ENCODE measurements at places on chromosomes 3 and 15.

DNA sequence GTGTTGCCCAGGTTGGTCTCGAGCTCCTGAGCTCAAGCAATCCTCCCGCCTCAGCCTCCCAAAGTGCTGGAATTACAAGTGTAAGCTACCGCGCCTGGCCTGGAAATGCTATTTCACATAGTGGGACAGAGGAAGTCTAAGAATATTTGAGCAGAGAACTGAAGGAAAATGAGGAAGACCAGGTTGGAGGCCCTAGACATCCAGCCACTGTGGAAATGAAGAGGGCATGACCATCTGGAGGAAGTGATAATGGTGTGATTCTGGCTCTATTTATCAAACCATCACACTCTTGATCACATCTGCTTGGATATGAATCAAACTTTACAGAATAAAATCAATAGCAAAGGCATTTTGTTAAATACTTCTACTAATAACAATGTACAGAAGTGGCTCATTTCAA is 65.9 kb upstream of the ARHGEF3 start:
- DNase-seq: no peak

- DNase-seq: no peak
These were observed 25.8 kb downstream of the BBX start for GRCh38 chr3:107548601-107549000.

DNA sequence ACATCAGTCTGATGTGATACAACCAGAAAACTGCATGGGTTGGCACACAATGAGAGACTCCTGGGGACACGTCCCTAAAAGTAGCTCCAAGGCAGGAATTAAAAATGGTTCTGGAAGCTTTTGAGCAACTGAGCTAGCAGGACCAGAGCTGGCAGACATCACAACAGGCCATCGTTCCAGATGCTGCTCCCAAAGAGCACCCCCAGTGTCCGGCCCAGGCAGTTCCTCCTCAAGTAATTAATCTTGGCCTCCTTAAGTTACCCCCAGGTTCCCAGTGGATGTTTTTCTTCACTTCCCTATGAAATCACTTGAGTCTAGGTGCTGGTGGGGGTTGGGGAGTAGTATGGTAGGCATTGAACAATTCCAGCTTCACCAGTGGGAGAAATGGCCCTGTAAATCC is 711.6 kb downstream of the MECOM start:
- peak; percentile 4 for DNase-seq

- peak; percentile 46 for DNase-seq
These were observed 30.1 kb upstream of the ADAMTS7 start for GRCh38 chr15:78841376-78841706.

GRCh38 chr3:168157903-168158302 is 62.2 kb upstream of the GOLIM4 start:
- no peak for DNase-seq

- DNase-seq: no peak
These were observed 161.7 kb downstream of the POLR2M start for GRCh38 chr15:57867970-57868798.

- peak; percentile 73 for DNase-seq
These were observed at the start of gene SLCO3A1 for GRCh38 chr15:91853511-91853947. SLCO3A1 (plus strand) TSS chr15:91853708.

- peak; percentile 62 for DNase-seq
These were observed 156.3 kb downstream of the FRMD5 start for GRCh38 chr15:44038755-44039191.

GRCh38 chr3:15108869-15109268 is 9.9 kb upstream of the RBSN start:
- no peak for DNase-seq

- peak; percentile 32 for DNase-seq
These were observed 14.8 kb downstream of the THRB start for GRCh38 chr3:24479816-24480215.

- peak; percentile 47 for DNase-seq
These were observed 195.5 kb downstream of the SSR3 start for GRCh38 chr3:156359368-156359767.

DNA sequence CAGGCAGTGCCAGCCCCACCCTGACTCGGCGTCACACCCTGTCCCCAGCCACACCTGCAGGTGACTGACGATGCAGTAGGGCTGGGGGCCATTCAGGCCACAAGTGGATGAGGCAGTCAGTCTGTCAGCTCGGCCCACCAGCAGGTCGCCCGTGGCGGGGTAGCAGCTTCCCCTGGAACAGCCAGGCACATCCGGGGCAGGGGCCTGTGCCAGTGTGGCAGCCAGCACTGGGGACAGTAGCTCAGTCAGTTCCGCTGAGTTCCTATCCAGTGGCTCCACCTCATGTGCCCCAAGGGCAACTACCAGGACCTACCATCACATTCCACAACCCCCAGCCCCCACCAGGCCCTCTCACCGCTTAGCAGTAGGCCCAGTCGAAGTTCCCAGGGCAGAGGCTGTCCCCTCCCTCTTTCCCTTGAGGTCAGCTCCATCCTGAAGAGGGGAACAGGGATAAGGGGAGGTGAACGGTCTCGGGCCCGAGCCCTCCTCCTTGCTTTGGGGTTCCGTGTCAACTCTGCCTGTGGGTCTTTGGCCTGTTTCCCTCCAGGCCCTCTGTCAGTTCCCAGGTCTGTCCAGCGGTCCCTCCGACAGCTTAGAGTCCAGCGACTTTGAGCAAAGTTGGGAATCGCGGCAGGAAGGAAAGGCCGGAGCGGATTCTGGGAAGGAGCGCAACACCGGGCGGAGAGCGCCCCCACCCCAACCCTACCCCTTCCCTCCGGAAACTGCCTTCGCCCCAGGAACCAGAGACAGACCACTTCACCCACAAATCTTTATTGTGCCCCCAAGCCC is at the start of gene LAMB2:
TSS of gene LAMB2 (minus strand) at position 614 of the 789 bp plus-strand sequence. CDS start at position 431, 183 bp downstream.
- DNase-seq: peak; percentile 93

GRCh38 chr3:123119802-123120201 is 53.0 kb downstream of the PDIA5 start:
- DNase-seq: no peak

GRCh38 chr3:23648996-23649395 is 156.8 kb upstream of the UBE2E1 start:
- DNase-seq: no peak

- DNase-seq: no peak
These were observed 61.6 kb downstream of the GLCE start for GRCh38 chr15:69222002-69222474.

GRCh38 chr3:112651516-112651915 is 10.6 kb upstream of the CCDC80 start:
- DNase-seq: peak; percentile 69

DNA sequence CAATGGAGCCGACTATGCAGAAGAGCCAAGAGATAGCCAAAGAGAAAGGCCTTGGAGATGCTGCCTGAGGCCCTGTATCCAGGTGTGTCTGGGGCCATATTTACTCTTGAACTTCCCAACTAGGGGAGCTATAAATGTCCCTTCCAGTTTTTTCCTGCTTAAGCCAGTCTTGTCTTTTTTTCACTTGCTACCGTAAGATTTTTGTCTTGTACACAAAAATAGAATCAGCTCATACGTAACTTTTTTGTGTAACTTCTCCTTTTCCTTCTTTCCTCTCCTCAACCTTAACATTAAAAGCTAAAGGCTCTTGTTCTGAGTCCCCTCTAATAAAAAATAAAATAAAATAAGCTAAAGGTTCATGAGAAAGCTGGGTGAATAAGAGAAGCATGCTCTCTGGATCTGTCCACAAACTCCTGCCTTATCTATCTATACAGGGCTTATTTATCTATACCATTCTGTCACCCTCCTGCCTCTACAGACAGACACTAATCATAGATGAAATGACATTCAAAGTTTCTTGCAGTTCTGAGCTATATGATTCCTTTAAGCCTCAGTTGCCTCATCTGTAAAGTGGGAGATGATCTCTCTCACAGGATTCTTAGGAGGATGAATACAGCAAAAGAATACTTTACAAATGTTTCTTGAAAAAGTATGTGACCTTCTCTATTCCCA is 4.6 kb downstream of the SUMF1 start:
- DNase-seq: no peak

DNA sequence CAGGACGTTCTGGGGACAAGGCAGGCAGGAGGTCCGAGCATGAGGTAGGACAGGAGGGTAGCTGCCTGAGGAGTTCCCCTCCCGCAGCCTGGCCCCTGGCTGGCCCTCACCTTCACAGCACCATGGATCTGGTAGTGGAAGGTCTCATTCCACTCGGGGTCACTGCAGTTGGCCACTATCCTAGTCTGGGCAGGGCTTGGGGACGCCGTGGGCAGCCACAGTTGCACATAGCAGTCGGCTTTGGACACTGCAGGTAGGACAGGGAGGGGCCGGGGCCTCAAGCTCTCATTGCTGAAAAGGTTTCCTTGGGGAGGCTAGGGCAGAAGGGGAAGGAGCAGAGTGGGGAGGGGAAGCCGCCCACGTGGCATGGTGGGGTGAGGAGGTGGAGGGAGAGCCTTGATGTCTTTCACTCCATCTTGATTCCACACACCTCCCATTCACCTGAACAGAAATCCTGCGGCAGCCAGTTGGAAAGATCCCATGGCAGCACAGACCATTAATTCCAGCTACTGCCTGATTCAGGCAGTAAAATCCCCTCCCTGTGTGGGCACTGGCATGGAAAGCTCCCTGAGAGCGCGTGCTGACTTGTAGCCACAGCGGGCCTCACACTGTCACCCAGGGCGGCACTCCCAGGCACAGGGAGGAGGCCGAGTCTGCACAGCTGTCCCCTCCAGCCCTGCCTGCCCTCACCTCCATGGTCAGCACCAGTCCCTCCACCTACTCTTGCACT is 2.1 kb downstream of the PLA2G4F start:
- no peak for DNase-seq

DNA sequence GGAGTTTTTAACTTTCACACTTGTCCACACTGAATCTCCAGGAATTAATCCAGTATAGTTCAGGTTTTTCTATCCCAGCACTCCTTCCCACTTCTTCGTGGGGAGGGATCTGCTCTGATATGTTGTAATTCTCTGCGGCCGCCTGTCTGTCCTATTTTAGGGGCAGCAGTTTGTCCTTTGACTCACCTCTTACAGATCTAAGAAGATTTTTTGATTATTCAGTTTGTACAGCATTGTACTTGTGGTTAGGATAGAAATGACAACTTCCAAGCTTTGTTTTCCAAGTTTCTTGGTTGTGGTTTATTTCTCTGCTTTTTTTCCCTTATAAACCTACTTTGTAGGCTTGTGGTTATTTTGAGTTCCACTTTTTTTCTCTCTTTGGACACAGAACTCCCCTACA is 601.7 kb downstream of the SI start:
- no peak for DNase-seq

DNA sequence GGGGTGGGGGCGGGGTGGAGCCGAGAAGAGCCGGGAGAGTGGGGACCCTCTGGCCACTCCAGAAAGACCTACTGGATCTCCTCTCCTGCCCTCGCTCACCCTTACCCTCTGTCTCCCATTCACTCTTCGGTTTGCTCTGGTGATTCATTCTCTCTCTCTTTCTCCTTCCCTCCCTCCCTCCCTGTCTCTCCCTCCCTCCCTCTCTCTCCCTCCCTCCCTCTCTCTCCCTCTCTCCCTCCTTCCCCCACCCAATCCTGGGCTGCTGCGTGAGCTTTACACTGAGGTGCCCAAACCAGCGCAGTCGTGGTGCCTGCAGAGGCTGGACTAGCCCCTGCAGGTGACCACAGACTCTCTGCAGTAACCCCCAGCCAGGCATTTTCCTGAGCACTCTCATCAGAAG is 32.2 kb upstream of the ADAMTS17 start:
- DNase-seq: no peak

DNA sequence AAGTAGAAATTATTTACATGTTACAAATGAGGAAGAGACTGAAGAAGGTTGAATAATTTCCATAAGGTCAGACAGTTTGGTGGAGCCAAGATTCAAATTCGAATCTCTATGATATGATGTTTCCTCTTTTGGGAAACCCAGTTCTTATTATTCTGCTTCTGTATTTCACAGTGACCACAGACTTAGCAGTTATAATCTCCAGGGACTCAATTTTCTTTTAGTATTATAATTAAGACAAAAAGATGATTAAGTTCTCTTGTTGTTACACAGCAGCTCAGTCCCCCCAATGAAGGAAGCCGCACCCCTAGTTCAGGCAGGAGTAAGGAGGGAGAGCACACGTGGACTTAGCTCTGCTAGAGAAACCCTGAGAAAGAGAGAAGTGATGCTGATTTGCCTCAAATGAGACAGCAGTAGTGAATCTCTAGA is 130.6 kb downstream of the CCNL1 start:
- DNase-seq: no peak

DNA sequence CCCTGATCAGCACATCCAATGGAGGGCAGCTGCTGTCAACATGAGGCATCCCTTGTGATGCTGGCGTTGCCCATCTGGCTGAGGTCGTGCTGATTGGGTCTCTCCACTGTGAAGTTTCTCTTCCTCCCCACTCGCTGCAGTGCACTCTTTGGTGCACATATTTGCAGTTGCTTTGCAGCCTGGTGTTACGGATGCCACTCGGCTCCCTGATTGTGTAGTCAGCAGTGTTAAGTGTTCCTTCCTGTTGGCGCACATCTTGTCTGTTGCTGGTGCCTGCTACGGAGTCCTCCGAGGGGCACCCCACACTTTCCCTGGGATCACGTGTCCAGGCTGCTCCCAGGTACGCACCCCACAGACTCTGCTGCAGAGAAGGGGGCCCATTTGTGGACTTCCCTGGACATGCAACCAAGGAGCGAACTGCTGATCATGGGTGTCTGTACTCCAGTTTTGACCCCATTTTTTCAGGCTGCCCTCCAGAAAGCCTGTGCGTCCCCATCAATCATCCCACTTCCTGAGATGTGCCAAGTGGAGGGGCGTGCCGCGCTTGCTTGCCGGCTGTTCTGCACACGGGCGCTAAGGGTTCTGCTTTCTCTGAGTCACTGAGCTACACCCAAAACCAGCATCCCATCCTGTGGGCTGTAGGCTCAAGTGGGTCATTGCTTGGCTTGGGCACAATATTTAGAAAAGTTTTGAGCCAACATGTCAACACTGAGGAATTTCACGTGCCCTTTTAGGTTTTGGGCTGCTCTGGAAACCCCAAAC is 98.6 kb downstream of the FBLN2 start:
- peak; percentile 91 for DNase-seq

- DNase-seq: peak; percentile 54
These were observed at the start of gene CACNA2D3 for GRCh38 chr3:54122324-54123002. CACNA2D3 (plus strand) TSS chr3:54122552.

DNA sequence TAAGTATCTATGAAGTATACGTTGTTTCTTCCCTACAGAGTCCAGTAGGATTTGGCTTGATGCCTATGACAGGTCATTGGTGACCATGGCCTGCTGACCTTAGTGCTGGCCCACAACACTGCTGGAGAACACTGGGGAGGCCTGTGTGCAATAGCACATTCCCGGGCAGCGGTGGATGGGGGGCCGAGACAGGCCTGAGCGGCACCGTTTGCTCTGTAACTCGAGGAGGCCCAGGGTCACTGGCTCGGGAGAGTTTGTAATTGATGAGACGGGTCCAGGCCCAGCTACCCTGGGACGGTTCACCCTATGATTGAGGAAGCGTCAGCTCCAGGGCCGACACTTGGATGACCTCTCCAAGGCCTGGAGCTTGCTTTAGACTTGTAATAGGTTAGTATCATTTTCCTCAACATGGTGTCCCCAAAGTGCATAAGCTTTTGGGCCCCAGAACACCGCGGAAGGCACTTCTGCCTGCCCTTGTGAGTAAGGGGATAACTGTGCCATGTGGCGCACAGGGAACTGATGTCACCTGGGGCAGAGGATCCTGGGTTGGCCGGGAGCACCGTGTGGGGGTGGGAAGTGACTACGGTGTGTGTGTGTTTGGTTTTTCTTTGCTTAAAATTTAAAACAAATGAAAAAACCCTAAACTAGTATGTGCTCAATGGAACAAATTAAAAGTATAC is 12.0 kb downstream of the TRPM1 start:
- DNase-seq: no peak
